ENCODE measurements at places on chromosomes 3 and 15. TPM values are rescaled to one million over a fixed set of nuclear protein-coding genes. Genes with fewer than 3 reads are reported as not detected.
A peak's percentile ranks its signal among the peaks of the same experiment; 100 is the strongest.

PLSCR5 gene
- not detected for total RNA-seq

TF gene
- total RNA-seq: 0.02 TPM

CACNA2D2 gene
- 0.70 TPM for total RNA-seq

DNA sequence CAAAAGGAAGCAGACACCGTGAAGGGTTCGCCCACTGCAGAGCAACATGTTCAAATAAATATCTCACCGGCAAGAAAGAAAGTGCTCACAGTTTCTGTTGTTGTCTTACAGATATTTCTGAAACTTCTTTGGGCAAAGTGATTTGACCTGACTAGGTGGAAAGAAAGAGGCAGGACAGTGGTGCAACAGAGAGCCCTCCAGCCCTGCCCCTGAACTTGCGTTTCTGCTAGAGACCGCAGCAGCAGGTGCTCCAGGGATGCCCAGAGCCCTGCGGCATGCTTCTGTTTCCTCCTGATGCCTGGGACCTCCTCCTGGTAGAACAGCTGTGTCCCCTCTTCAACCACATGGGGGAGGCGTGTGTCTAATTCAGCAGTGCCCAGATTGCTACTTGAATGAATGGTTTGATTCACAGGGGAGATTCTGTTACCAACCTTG is 123.4 kb downstream of the ATP10A start:
- peak; percentile 34 for DNase-seq

DNA sequence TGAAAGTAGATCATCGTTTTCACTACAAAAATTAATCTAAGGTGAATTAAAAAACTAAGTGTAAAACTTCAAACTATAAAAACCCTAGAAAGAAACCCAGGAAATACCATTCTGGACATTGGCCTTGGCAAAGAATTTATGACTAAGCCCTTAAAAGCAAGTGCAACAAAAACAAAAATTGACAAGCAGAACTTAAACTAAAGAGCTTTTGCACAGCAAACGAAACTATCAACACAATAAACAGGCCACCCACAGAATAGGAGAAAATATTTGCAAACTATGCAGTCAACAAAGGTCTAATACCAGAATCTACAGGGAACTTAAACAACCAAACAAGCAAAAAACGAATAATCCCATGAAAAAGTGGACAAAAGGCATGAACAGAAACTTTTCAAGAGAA is 302.0 kb downstream of the CHST2 start:
- DNase-seq: no peak

DNA sequence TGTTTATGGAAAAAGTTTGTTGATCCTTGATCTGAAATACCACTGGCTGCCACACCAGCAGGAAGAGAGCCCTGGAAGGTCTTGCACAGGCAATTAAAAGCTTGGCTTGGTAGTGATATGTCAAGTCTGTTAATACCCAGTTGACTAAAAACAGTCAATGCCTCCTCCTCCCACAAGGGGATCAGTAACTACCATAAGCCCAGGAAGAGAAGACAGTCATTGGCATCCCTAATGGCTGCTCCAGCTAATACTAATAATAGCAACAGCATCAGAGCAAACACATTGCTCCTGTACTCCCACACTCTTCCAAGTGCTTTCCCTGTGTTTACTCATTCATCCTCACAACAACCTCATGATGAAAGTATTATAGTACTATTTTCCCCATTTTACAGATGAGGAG is 528.6 kb downstream of the TAFA4 start:
- no peak for DNase-seq

GRCh38 chr15:95405447-95405846 is 925.1 kb upstream of the NR2F2 start:
- no peak for DNase-seq

DNA sequence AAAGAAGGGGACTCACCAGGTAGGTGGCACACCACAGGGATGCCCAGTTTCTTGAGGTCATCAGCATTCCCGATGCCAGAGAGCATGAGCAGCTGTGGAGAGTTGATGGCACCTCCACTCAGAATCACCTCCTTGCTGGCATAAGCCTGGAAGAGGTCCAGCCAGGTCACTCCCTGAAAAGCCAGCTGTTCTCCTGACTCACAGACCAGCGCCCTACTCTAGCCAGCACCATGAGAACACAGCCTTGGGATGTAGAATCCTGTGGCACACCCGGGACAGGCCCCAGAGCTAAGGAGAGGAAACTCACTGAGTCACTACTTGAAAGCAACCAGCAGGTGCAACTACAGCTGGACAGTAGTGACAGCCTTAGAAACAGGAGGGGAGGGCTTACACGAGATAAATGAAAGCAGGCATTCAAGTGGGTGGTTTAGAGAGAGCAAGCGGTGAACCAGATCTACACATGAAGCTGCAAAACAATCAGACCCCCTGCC is 24.5 kb downstream of the CHDH start:
- DNase-seq: no peak

DNA sequence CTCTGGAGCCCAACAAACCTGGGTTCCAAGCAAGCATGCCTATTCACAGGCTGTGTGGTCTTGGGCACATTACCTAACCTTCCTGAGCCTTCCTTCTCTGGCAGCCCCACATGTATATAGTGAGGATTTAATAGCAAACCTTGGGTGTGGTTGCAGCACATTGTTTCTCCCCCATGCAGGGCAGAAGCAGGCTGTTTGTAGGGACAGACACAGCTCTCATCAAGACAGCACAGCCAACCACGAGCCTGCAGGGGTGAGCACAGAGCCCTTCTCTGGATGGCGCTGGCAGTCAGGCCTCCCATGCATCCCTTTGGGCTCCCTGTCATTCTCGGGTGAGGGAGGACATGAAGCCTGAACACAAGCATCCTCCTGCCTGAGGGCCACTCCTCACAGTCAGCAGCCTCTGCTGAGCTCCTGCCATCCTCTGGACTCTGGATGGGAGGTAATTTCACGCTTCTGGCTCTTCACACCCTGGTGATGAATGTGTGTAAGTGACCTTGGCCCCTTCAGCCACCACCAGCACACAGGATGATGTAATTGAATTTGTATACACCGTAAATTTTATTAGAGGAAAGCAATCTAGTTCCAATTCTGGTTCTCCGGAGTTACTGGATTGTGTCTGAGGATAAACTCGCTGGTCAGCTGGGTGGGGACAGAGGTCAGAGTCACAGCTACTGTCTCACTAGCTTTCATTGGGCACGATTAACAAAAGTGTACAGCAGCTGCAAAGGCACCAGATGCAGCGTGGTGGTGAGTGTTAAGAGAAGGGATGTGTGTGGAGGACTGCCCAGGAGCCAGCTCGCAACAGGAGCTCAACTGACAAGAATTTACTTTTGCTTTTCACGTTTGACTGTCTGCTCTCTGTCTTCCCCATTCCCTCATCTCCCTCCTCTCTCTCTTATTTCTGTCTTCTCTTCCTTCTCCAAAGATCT is 118.1 kb downstream of the CLSTN2 start:
- DNase-seq: no peak

DNA sequence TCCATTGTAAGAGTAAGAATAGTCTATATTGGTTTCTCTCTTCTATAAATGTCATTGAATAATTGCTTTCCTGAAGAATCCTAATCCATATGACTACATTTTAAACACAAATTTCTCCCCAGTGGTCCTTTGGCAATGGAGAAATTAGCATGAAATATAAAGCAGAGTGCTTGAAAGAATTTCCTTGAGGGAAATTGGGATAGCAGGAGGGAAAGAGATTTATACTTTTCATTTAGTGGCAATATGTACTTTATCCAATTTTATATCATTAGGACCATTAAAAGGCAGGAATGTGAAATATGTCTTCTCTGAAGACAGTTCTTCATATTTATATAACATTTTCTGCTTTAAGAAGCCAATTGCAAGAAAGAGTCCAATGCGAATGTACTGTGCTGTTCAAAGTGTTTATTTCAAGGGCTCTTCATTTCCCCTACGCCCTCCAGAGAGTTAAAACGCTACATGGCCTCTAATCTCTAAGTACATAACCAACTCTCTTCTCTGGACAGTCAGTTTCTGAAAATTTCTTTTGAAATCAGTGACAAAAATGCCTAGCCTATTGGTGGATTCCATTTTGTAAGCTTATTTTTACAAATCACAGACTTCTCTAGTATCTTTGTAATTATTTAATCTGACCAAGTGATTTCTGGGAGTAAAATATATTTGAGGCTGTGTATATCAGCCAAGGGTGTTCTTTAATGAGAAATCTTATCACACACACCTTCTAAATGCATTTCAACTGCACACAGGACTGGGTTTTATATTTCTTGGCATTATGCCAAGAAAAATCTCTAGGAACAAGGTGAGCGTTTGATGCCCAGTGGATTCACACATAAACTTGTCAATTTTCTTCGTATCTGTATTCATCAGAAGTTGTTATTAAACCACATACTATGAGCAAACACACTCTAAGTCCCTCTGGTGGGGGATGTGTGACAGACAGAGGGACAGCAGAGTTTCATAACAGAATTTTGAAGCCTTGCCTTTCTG is 51.2 kb downstream of the KCNAB1 start:
- no peak for DNase-seq

GRCh38 chr3:32500231-32500630 is 2.4 kb downstream of the CMTM6 start:
- no peak for DNase-seq

DNA sequence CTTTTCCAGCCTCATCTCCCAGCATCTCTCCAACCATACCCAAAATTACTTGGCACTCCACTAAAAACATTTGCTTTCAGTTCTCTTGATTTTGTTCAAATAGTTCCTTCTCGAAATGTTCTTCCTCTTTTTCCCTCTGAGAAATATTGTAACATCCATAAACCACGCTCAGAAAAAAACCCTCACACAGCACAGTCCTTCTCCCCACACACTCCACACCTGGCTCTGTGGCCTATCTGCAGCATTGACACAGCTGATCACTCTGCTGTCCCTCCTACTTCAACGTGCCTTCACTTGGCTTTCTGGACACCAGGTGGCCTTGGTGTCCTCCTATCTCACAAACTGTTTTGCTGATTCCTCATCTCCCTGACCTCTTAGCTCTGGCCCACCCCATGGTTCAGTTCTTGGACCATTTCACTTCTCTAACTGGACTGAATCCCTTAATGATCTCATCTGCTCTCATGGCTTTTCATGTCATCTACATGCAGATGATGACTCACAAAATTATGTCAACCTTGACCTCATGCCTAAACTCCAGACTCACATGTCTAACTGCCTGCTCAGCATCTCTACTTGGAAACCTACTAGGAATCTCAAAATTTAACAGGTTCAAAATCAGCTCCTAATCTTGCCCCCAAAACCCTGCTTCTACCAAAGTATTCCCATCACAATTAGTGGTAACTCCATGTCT is 93.3 kb downstream of the TRIM42 start:
- no peak for DNase-seq

DNA sequence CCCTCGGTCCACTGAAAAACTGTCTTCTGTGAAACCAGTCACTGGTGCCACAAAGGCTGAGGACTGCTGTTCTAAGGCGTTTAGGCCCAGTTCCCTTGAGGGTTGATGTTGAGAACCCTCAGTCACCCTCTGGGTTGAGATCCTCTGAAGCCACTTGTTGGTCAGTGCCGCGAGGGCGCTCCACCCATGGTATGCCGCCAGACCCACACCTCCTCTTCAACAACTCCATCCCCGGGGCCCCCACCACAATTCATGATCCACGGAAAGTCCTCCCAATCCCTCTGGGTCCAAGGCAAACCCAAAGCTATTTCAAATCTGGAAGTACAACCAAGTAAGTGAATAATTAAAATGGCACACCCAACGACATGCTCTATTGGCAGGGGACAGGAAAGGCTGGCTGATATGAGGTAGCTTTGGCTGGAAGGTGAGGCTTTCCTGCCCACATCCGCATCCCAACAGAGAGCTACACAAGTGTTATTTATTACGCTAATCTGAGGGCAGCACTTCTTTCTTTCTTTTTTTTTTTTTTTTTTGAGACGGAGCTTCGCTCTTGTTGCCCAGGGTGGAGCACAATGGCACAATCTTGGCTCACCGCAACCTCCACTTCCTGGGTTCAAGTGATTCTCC is 58.1 kb downstream of the XXYLT1 start:
- no peak for DNase-seq

GRCh38 chr3:124407260-124407659 is 323.0 kb upstream of the UMPS start:
- no peak for DNase-seq

Data from activated naive CD8-positive, alpha-beta T cell treated with anti-CD3 and anti-CD28 coated beads for 36 hours (primary cell).